IPS DF 6.9 (cell line): ENCODE measurements at places on chromosomes 5 and 9.

DNA sequence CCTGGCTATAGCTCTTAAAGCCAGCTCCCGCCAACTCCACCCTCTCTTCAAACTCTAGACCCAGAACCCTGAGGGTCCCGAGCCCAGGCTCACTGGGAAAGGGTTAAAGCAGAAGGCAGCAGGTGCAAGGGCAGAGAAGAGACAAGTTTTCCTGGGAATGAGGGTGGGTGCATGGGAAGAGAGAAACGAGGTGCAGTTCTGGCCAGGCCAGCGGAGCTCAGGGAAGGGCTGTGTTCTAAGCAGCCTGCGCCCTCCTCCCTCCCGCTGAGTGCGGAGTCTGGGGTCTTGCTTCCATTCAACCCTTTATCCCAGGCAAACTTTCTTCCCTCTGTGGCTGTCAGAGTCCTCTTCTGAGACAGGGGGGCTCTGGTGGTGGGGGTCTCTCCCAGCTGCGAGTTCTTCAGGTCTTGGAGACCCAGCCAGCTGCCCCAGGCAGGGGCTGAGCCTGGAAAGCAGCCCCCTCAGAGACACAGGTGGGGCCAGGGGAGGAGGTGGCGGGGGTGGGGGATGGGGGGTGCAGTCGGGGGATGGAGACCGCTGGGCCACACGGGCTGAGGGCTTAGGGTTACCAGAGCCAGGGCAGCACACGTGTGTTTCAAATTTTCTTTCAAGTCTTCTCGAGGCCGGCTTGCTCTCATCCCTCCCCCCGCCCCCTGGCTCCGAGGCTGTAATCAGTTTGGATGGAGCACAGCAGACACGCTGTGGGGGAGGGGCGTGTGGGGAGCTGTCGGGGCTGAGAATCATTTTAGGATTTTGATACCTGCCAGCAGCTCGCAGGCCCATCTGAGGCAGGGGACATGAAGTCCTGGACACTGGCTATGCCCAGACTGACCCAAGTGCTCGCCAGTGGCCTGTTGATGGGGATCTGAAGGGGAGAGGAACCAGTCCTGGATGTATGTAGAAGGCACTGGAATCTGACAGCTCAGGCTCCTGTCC, 169.6 kb upstream of the SMIM23 start:
- H3K4me1 ChIP-seq: peaks cover 6% of the 10 kb centered on the region
- H3K27ac ChIP-seq: no peak overlapping the region
- no peaks in the 10 kb centered on the region for H3K36me3 ChIP-seq
- peaks cover 11% of the 10 kb centered on the region; the same call in 1 of the 2 replicates for H3K27me3 ChIP-seq
- no peak overlapping the region for H3K4me3 ChIP-seq

DNA sequence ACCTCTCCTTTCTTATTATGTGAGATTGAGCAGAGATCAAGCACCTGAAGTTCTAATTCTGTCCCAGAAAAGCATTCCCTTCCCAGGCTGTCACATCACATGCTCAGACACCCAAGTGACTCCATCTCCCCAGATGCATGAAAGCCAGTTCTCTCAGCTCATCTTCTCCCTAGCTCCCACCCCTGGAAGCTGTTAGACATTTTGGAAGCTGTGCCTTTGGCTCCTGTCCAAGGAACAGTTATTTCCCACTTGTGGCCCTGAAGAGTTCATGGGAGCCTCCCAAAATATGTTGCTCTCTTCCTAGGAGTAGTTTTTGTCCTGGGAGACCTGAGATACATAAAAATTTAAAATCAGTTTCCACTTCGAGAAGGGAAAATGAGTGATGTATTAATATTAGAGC, 161.4 kb upstream of the GAS1 start:
- H3K4me1 ChIP-seq: no peaks in the 10 kb centered on the region
- no peak overlapping the region for H3K27ac ChIP-seq
- H3K27me3 ChIP-seq: no peaks in the 10 kb centered on the region
- no peaks in the 10 kb centered on the region for H3K36me3 ChIP-seq
- H3K4me3 ChIP-seq: no peak overlapping the region
- no peak for DNase-seq

DNA sequence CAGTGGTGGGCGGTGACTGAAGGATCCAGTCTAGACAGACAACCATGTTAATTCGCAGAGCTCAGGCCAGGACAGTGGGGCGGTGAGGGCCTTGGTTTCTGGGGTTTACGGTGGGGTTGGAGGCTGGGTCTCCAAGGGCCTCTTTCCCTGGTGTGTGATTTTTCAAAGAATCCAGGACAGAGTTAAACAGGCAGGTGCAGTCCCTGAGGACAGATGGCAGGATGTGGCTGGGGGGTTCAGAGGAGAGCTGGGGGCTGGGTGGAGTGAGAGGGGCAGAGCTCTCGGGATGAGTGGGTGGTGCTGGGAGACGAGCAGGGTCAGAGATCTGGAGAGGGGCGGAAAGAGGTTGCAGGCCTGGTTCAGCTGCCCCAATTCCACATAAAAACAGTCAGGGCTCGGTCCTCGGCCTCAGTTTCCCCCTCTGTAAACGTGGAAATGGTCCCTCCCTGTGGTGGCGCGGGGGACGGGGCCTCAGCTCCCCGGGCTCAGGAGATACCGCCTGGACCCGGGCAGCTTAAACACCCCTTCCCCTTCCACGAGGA, 145.9 kb downstream of the GAPVD1 start:
- H3K27ac ChIP-seq: no peak overlapping the region
- H3K27me3 ChIP-seq: no peaks in the 10 kb centered on the region
- no peak for DNase-seq

GRCh38 chr5:122137702-122138101, 8.4 kb downstream of the ZNF474 start:
- H3K27ac ChIP-seq: no peak overlapping the region
- H3K36me3 ChIP-seq: no peaks in the 10 kb centered on the region
- no peak for DNase-seq
- H3K27me3 ChIP-seq: no peaks in the 10 kb centered on the region
- no peak overlapping the region for H3K4me3 ChIP-seq
- no peaks in the 10 kb centered on the region for H3K4me1 ChIP-seq

DNA sequence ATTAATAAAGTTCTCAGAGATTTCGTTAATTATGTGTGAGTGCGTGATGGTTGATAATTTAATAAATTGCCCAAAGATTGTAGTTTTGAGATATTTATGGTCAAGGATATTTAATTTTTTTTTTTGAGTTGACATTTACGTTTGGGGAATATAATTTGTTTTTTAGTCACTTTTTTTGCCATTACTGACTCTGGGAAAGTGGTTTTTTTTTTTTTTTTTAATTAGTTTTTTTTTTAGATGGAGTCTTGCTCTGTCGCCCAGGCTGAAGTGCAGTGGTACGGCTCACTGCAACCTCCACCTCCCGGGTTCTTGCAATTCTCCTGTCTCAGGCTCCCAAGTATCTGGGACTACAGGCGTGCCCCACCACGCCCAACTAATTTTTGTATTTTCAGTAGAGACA, 1.7 kb downstream of the BDP1 start:
- no peaks in the 10 kb centered on the region for H3K4me1 ChIP-seq
- no peak overlapping the region for H3K27ac ChIP-seq
- H3K4me3 ChIP-seq: no peak overlapping the region

DNA sequence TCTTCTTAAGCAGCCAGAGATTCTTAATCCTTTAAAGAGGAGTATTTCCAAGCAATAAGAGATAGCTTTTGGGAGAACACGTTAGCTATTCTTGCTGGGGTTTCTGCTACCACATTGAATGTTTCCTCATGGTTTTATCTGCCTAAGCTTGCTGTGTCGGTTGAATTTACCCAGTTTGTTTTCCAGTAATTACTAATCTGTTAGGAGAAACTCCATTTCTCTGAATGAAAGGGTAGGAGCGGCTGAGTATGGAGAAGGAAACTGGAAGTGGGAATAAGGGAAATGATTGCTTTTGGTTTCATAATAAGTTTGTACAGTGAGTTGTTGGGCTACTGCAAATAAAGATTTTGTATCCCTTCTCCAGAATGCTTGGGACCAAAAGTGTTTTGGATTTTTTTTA, 1.2 kb downstream of the JAK2 start:
- H3K4me1 ChIP-seq: 0 out of 2 replicates have a peak, but pooled peaks cover 2% of the 10 kb centered on the region
- H3K36me3 ChIP-seq: no peaks in the 10 kb centered on the region
- DNase-seq: no peak
- no peak overlapping the region for H3K4me3 ChIP-seq
- H3K27ac ChIP-seq: no peak overlapping the region

DNA sequence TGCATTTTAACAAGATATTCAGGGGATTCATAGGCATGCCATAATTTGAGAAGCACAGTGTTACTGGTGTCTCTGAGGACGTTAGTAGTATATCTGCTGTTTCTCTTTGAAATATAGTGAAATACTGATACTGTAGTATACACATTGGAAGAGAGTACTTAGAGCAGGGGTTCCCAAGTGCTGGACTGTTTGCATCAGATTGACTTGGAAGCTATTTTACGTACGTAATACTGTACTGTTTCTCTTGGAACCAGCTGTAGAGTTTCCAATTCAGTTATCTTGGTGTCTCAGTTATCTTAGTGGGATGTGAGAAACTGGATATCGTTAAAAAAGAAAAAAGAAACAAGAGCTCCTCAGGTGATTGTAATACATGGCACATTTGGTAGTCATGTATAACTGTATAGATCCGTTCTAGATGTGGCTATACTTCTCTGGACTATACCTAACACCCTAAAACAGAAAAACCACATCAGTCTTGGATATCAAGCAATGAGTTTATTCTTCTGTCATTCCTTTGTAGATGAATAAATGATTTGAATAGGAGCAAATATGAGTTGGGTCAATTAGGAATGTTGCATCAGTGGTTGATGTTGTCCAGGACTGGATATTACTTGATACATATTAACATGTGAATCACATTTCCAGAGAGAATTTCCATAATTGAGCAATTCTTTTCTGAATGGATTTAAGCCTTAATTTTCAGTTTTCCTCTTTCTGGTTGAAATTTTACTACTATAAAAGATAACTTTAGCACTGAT, 33.4 kb downstream of the PRRC1 start:
- no peaks in the 10 kb centered on the region for H3K4me1 ChIP-seq
- H3K4me3 ChIP-seq: no peak overlapping the region
- no peaks in the 10 kb centered on the region for H3K27me3 ChIP-seq
- peaks cover 9% of the 10 kb centered on the region; the same call in 1 of the 2 replicates for H3K36me3 ChIP-seq

DNA sequence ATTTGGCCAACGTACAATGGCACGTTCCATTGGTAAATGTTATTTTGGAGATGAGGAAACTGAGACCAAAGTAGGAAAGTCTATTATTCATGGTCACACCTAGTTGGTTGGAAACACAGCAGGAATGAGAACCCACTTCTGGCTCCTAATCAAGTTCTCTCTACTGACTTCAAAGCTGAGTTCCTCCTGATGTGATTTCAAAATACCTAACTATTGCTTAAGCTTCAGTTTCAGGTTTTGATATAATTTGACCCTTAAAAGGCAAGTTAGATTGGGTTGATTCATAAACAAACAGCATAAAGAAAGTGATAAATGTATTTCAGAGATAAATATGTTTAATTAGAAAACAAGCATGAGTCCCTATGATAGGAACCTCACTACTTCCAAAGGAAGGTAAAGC, 312.5 kb downstream of the PARP8 start:
- no peak for DNase-seq
- H3K4me1 ChIP-seq: no peaks in the 10 kb centered on the region
- H3K4me3 ChIP-seq: no peak overlapping the region
- H3K36me3 ChIP-seq: no peaks in the 10 kb centered on the region

DNA sequence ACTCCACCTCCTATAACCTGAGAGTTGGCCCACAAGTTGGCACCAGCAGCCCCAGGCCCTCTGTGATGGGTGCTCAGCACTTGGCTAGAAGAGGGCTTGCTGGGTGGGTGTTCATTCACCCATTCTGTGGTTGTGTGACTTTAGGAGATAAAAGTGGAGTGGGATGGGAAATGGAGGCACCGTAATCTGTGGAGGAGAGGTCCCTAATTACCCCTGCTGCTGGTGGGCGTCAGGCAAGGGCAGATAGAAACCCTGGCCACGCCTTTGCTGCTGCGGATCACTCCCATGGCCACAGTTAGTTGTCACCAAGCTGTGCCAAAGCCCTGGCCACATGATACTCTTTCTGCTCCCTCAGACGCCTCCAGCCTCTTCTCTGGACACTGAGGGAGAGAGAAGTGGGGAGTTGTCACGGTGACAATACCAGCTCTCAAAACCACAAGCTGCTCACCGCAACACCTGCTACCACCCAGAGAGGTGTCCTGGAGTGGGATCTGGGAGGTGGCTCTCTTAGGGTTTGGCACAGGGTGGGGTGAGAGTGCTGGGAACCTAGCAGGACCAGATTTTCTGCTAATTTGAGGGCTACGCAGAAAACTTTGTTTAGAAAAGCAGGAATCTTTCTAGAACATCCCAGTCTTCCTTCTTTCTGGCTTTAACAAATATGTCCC, 12.0 kb upstream of the NEUROG1 start:
- H3K36me3 ChIP-seq: no peaks in the 10 kb centered on the region
- H3K4me3 ChIP-seq: no peak overlapping the region
- H3K4me1 ChIP-seq: peaks cover 1% of the 10 kb centered on the region; the same call in 1 of the 2 replicates
- H3K27me3 ChIP-seq: peaks cover 79% of the 10 kb centered on the region

DNA sequence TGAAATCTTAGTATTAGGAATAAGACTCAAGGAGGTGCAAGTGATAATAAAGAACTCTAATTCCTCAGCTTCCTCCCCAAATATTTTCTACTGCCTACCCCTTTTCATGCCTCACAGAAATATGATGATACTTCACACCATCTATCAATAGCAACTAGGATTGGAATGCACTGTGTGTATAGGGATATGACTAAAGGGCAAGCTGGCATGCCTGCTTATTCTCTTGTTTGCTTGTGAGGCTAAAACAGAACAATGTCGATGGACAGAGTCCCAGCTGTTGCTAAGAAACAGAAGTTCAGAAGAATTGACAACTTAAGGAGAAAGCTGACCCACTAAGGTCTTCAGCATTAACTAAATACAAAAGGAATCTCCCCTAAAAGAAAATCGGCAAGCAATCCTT, 9.7 kb upstream of the CHD1 start:
- no peak for DNase-seq
- H3K27ac ChIP-seq: no peak overlapping the region
- no peaks in the 10 kb centered on the region for H3K27me3 ChIP-seq
- no peak overlapping the region for H3K4me3 ChIP-seq

DNA sequence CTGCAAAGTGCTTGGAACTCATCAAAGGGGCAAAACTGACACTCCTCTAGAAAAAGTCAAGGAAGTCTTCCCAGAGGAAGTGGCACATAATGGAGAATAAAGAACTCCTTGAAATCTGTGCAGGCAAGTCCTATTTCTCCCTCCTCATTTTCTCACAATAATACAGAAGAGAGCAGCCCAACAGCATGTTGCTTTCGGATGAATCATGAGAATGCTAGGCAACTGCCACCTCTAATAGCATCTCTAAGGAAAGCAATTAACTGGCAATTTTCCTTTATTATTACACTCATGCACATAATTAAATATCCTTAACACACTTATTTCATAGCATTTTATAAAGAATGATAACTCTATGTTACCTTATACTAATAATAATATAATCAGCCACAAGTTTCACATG, 122.2 kb upstream of the PTGER4 start:
- H3K36me3 ChIP-seq: no peaks in the 10 kb centered on the region
- H3K4me3 ChIP-seq: no peak overlapping the region
- no peaks in the 10 kb centered on the region; the same call in 1 of the 2 replicates for H3K4me1 ChIP-seq
- no peak overlapping the region for H3K27ac ChIP-seq

- H3K27ac ChIP-seq: no peak overlapping the region
- no peak overlapping the region for H3K4me3 ChIP-seq
- H3K27me3 ChIP-seq: no peaks in the 10 kb centered on the region
- DNase-seq: no peak
These were observed 123.7 kb upstream of the ANKRD55 start for GRCh38 chr5:56356836-56357160.
